ENCODE measurements at places on chromosomes 3 and 15.

- DNase-seq, result no peak
- no peaks in the 10 kb centered on the region for H3K27me3 ChIP-seq
- no peaks in the 10 kb centered on the region for H3K4me1 ChIP-seq
- peaks cover 15% of the 10 kb centered on the region for H3K36me3 ChIP-seq
- no peak overlapping the region for H3K27ac ChIP-seq
Observed at GRCh38 chr3:51698209-51698608, 8.7 kb upstream of the GRM2 start.

- H3K4me1 ChIP-seq, result no peaks in the 10 kb centered on the region
- H3K27ac ChIP-seq, result no peak overlapping the region
- H3K36me3 ChIP-seq, result no peaks in the 10 kb centered on the region
- no peak for DNase-seq
Observed at GRCh38 chr15:36738817-36739216, 159.4 kb downstream of the CDIN1 start.

DNA sequence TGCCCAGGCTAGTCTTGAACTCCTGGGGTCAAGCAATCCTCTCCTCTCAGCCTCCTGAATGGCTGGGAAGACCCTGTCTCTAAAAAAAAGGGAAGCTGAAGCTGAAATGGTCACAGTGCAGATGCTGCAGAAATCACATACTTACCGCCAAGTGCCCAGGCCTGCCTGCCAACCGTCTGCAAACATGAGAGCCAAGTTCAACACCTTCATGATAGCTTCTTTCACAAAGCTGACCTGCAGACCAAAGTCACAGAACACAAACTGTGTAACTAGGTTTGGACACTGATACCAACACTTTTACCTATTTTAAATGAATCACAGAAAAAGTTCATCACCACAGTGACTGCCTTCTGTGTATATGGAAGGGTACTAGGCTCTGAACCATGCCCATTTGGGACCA is 22.8 kb upstream of the CYFIP1 start:
- no peaks in the 10 kb centered on the region for H3K27me3 ChIP-seq
- H3K27ac ChIP-seq, result no peak overlapping the region

DNA sequence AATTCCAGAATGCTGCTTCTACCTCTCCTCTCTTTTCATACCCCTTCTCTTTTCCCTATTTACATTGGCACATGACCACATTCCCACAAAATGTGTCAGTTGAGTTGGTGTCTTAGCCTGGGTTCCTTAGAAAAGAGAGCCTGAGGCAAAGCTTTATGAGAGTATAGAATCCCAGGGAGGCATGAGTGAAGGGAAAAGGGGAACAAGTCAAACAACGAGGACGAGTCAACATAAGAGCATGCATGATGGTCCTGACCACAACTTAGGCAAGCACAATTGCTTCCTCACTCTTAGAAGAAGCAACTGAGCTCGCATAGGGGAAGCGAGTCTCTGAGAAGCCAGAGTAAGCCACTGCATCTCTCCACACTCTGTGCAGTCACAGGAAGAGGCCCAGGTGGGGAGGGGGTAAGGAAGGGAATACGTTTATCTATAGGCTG is 15.4 kb upstream of the ZNF774 start:
- H3K4me1 ChIP-seq, result peaks cover 10% of the 10 kb centered on the region
- H3K27ac ChIP-seq, result no peak overlapping the region

DNA sequence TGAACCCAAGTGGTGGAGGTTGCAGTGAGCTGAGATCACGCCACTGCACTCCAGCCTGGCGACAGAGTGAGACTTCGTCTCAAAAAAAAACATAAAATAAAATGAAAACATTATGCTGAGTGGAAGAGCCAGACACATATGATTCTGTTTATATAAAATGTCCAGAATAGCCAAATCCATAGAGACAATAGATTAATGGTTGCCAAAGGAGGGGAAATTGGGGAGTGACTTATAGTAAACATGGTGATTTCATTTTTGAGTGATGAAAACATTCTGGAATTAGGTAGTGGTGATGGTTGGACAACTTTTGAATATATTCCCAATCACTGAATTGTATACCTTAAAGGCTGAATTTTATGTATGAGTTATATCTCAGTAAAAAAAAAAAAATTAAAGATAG is 172.0 kb upstream of the BFSP2 start:
- H3K36me3 ChIP-seq, result no peaks in the 10 kb centered on the region
- no peaks in the 10 kb centered on the region for H3K4me1 ChIP-seq
- H3K4me3 ChIP-seq, result no peak overlapping the region
- DNase-seq, result no peak
- H3K27ac ChIP-seq, result no peak overlapping the region

DNA sequence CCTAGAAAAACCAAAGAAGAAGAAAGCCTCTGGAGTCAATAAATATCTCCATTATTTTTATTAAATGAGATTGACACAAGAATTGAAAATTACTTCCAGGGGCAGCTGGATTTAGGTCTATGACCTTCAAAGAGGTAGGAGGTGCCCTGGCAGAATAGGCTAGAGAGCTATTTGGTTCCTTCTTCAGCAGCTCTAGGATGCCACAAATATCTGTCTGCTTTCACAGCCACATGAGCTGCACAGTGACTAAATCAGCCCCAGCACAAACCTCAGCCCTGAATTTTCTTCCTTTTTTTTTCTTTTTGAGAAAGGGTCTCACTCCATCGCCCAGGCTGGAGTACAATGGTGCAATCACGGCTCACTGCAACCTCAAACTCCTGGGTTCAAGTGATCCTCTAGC is 223.5 kb downstream of the ABHD5 start:
- H3K27me3 ChIP-seq, result peaks cover 3% of the 10 kb centered on the region
- no peaks in the 10 kb centered on the region for H3K4me1 ChIP-seq
- no peak overlapping the region for H3K27ac ChIP-seq
- no peak overlapping the region for H3K4me3 ChIP-seq
- DNase-seq, result no peak

- no peak for DNase-seq
- no peaks in the 10 kb centered on the region for H3K27me3 ChIP-seq
- H3K4me3 ChIP-seq, result no peak overlapping the region
- H3K36me3 ChIP-seq, result no peaks in the 10 kb centered on the region
- no peak overlapping the region for H3K27ac ChIP-seq
Observed at GRCh38 chr3:71089271-71089847, 494.2 kb downstream of the FOXP1 start.

DNA sequence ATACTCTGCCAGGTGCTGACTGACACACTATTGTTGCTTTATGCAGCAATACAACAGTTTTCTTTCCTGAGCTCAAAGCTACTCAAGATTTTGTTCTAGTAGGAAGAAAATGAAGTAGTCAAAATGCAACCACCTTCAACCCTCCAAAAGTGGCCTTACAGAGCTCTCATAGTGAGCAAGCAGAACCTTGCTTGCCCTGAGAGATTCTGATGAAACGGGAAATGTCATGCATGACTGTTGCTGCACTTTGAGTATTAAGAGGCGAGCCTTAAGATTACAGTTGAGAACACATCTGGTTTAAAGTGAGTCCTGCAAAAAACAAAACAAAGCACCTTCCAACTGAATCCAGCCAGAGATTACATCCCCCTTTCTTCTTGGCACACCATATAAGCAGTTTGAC is 29.7 kb downstream of the MINDY4B start:
- no peaks in the 10 kb centered on the region for H3K27me3 ChIP-seq
- no peak for DNase-seq
- H3K4me1 ChIP-seq, result no peaks in the 10 kb centered on the region
- H3K27ac ChIP-seq, result no peak overlapping the region
- no peak overlapping the region for H3K4me3 ChIP-seq

DNA sequence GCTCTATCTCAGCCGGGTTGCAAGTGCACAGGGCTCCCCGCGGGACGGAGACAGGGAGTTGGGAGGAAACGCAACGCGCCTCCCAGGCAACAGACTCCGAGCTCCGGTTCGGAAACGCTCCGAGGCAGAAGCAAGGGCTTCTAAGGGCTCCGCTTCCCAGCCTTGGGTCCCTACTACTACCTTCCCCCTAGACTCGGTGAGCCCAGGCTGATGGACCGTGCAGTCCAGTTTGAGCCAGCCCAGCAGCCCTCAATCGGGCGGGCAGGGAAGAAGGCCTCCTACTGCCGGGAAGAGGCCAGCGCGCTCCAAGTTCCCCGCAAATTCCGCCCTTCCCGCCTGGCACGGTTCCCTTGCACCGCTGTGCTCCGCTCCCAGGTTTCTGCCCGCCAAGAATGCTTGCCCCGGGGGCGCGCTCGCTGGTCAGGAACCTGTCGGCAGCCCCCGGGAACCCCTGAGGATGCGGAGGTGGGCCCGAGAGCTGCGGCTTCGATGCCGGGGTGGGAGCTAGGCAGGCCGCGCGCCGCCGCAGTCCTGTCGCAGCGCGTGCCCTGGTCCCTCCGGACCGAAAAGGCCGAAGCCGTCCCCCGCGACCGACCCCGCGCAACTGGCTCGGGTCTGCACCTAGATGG is 728 bp downstream of the TRANK1 start:
- H3K4me1 ChIP-seq, result peaks cover 15% of the 10 kb centered on the region
- H3K4me3 ChIP-seq, result peak overlapping the region; percentile 85
- H3K27ac ChIP-seq, result peak overlapping the region; percentile 73

- no peak overlapping the region for H3K27ac ChIP-seq
- H3K36me3 ChIP-seq, result no peaks in the 10 kb centered on the region
- peaks cover 20% of the 10 kb centered on the region for H3K4me1 ChIP-seq
- DNase-seq, result no peak
Observed at GRCh38 chr3:71087143-71088018, 496.1 kb downstream of the FOXP1 start.

DNA sequence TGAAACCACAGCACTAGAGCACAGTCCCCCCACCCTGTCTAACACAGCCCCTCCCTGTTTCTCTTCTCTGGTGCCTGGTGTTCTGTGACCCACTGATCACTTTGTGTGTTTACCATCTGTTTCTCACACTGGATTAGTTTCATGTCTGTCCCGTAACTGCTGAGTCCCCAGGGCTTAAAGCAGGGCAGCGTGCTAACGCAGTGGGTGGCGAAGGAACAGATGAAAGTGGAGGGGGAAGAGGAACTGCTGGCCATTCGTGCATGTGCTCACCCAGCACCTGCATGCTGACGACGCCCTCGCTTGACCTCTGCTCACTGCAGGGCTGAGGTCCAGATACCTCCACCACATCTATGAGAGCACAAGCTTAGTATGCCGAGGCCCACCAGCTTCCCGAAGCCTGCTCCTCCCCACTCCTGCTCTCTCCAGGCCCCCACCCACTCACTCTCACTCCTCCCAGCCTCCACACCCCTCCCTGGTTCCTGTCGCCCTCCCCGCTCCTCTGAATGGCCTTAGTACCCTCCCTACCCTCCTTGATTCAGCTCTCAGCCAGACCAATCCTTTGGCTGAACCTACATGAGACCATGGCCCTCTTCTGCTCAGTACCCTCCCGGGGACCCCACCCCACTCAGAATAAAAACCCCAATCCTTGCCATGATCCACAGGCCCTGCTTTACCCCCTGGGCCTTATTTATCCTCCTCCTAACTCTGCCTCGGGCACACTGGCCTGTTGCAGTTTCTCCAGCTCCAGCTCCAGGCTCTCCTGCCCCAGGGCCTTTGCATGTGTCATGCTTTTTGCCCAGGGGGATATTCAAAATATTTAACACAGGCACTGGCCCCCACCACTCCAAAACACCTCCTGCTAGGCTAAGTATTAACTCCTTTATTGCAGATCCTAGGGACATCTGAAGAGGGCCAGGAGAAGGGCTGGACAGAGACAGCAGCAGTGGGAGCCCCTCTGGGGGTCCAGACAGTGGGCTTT is 15.1 kb upstream of the IQSEC1 start:
- DNase-seq, result peak; percentile 41
- peaks cover 15% of the 10 kb centered on the region for H3K4me1 ChIP-seq
- H3K27ac ChIP-seq, result peak overlapping the region; percentile 53
- no peaks in the 10 kb centered on the region for H3K36me3 ChIP-seq
- H3K4me3 ChIP-seq, result no peak overlapping the region

GRCh38 chr15:80560601-80561400 is 134.3 kb upstream of the ABHD17C start:
- H3K27me3 ChIP-seq, result no peaks in the 10 kb centered on the region
- H3K4me3 ChIP-seq, result no peak overlapping the region
- H3K36me3 ChIP-seq, result no peaks in the 10 kb centered on the region
- no peak overlapping the region for H3K27ac ChIP-seq
- DNase-seq, result no peak
- no peaks in the 10 kb centered on the region for H3K4me1 ChIP-seq

DNA sequence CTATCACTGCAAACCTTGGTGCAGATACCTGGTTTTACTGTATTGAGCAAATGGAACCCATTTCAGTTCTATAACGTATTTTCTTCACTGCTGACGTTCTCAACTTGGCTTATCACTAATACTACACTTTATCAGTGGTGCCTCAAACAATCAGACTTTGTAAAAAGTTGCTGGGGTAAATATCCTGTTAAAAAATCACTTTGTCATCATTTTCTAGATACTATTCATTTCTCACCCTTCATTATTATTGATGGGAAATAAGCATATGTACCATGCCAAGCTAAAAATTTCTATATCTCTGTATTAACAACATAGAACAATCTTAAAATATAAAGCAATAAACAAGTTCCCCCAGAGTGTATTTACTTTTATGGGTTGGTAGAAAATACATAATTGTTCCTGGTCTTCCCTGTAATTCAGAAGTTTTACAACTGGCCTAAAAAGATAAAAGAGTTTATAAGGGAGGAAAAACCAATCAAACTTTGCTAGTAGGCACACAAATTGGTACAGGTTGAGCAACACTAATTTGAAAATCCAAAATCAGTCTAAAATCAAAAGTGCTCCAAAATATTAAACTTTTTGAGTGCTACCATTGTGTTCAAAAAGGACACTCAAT is 33.2 kb downstream of the CIP2A start:
- H3K27ac ChIP-seq, result no peak overlapping the region
- no peak overlapping the region for H3K4me3 ChIP-seq
- no peaks in the 10 kb centered on the region for H3K27me3 ChIP-seq
- no peak for DNase-seq
- H3K4me1 ChIP-seq, result no peaks in the 10 kb centered on the region
- H3K36me3 ChIP-seq, result no peaks in the 10 kb centered on the region

- H3K4me1 ChIP-seq, result no peaks in the 10 kb centered on the region
- no peak for DNase-seq
- H3K4me3 ChIP-seq, result no peak overlapping the region
- H3K27me3 ChIP-seq, result no peaks in the 10 kb centered on the region
- no peak overlapping the region for H3K27ac ChIP-seq
Observed at GRCh38 chr3:190646996-190647395, 133.1 kb downstream of the IL1RAP start.

- H3K27ac ChIP-seq, result no peak overlapping the region
- peaks cover 22% of the 10 kb centered on the region for H3K4me1 ChIP-seq
- no peaks in the 10 kb centered on the region for H3K27me3 ChIP-seq
- no peaks in the 10 kb centered on the region for H3K36me3 ChIP-seq
Observed at GRCh38 chr3:186826410-186826975, 16.0 kb upstream of the ADIPOQ start.

DNA sequence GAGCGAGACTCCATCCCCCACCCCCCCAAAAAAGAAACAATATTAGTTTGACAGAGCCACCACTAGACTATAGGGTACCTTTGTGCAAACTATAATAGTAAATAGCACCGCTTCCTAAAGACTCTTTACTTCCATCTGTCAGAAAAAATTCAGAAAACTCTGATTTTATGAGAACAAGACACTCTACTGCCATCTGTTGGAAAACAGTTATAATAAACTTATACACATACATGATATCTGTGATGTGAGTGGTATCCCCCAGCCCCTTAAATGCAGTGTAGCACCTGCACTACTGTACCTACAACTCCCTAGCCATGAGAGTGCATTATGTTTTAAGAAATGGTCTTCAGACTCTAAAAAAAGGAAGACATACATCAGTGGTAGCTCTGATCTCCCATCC is 47.1 kb upstream of the CTDSPL start:
- no peak for DNase-seq
- peaks cover 36% of the 10 kb centered on the region for H3K4me1 ChIP-seq
- H3K4me3 ChIP-seq, result no peak overlapping the region

GRCh38 chr15:64990168-64990470 is 405 bp upstream of the SPG21 start:
- no peaks in the 10 kb centered on the region for H3K27me3 ChIP-seq
- H3K4me3 ChIP-seq, result peak overlapping the region; percentile 95
- no peak for DNase-seq
- no peaks in the 10 kb centered on the region for H3K36me3 ChIP-seq
